ENCODE measurements at places on chromosomes 7 and 10. TPM values are rescaled to one million over a fixed set of nuclear protein-coding genes. Genes with fewer than 3 reads are reported as not detected.

The NRP1 gene
- polyA plus RNA-seq = 145 TPM

The FKBP6 gene
- polyA plus RNA-seq = not detected

The BRI3 gene
- 50.8 TPM for polyA plus RNA-seq

The VPS37D gene
- 19.8 TPM for polyA plus RNA-seq

The HTR7 gene
- not detected for polyA plus RNA-seq

The KLLN gene
- 0.77 TPM for polyA plus RNA-seq

The EMX2 gene
- not detected for polyA plus RNA-seq

The H2AZ2 gene
- polyA plus RNA-seq = 178 TPM

The FAM25A gene
- polyA plus RNA-seq = not detected

The AGR2 gene
- polyA plus RNA-seq = 0.38 TPM

The ZC3HAV1 gene
- 16.4 TPM for polyA plus RNA-seq

The SPDYE2B gene
- polyA plus RNA-seq = 0.72 TPM

The SAMD8 gene
- 14.8 TPM for polyA plus RNA-seq

The PKD2L1 gene
- polyA plus RNA-seq = not detected

The ARPC1B gene
- polyA plus RNA-seq = 49.3 TPM

The CCT6A gene
- 167 TPM for polyA plus RNA-seq

The SUGCT gene
- polyA plus RNA-seq = 57.8 TPM

The MSS51 gene
- polyA plus RNA-seq = 3.5 TPM

The PODXL gene
- 28.1 TPM for polyA plus RNA-seq

The CTNNA3 gene
- 83.6 TPM for polyA plus RNA-seq

The ADCY1 gene
- 15.6 TPM for polyA plus RNA-seq

The LIPM gene
- not detected for polyA plus RNA-seq

The HOXA6 gene
- not detected for polyA plus RNA-seq

The GHITM gene
- 298 TPM for polyA plus RNA-seq

The LRRC17 gene
- 4.3 TPM for polyA plus RNA-seq

The KEL gene
- polyA plus RNA-seq = 12.6 TPM

The CALHM1 gene
- not detected for polyA plus RNA-seq

The SPDYE2 gene
- 8.5 TPM for polyA plus RNA-seq

The RAB19 gene
- polyA plus RNA-seq = 0.39 TPM

The MACROH2A2 gene
- 142 TPM for polyA plus RNA-seq

The CDC14C gene
- 0.06 TPM for polyA plus RNA-seq

The MSMB gene
- polyA plus RNA-seq = not detected
